ENCODE measurements at places on chromosomes 1 and 21.

DNA sequence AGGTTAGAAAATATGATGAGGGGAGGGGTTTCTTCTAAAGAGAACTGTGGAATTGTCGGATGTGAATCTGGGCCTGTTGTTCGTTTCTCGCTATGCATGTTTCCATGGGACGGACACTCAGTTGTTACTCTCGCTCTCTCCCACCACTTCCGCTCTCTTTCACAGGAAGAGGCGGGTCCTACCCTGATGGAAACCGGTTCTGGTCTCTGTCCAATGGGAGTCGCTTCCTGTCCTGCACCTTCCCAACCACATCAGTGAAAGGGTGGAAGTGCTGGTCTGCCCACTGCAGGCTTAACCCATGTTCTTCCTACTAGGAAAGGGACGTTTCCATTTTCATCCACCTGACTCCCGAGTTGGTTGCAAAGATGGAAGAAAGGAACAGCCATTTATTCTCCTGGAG, 119.4 kb downstream of the KCNJ15 start:
- no peak for DNase-seq

GRCh38 chr1:153547560-153548551, 1.2 kb downstream of the S100A3 start:
- no peak for DNase-seq

DNA sequence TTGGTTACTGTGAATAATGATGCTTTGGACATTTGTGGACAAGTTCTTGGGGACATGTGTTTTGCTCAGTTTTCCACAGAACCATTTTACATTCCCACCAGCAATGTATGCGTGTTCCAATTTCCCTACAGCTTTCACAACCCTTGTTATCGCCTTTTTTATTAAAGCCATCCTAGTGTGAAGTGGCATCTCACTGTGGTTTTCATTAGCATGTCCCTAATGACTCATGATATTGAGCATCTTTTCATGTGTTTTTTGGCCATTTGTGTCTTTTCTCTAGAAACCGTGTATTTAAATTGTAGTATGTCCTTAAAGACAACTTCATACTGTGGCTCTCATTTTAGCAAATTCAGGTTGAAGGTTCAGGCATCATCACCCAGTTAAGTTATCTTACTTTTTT, 132.1 kb downstream of the TGFBR3 start:
- DNase-seq: no peak

GRCh38 chr1:234707641-234708040, 97.7 kb upstream of the IRF2BP2 start:
- no peak for DNase-seq

DNA sequence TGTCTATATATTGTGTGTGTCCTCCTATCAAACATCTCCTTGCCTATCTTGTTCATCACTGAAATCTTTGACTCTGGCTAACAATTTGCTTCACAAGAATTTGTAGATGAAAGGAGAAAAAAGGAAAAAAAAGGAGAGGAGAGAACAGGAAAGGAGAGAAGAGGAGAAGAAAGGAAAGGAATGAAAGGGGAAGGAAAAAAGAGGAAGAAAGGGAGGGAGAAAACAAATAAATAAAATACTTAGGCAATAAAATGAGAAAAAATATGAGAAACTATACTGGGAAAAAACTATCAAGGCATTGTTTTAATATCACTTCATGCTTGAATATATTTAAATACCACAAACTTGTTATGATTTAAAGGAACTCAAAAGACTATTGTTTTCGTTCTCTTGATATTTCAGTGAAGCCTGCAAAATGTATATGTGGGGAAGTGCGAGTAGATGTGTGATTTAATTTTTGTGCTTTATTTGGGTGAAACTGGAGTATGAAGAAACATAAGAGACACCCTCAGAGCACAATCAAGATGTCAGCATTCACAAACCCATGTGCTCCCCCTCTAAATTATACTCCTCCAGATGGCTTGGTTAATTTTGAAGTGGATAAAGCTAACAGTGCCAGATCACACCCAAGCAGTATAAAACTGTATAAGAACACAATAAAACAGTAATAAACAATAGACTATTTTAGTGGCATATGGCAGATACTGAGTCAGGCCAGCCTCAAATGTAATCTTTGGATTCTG, 205.7 kb upstream of the SAMSN1 start:
- DNase-seq: no peak

DNA sequence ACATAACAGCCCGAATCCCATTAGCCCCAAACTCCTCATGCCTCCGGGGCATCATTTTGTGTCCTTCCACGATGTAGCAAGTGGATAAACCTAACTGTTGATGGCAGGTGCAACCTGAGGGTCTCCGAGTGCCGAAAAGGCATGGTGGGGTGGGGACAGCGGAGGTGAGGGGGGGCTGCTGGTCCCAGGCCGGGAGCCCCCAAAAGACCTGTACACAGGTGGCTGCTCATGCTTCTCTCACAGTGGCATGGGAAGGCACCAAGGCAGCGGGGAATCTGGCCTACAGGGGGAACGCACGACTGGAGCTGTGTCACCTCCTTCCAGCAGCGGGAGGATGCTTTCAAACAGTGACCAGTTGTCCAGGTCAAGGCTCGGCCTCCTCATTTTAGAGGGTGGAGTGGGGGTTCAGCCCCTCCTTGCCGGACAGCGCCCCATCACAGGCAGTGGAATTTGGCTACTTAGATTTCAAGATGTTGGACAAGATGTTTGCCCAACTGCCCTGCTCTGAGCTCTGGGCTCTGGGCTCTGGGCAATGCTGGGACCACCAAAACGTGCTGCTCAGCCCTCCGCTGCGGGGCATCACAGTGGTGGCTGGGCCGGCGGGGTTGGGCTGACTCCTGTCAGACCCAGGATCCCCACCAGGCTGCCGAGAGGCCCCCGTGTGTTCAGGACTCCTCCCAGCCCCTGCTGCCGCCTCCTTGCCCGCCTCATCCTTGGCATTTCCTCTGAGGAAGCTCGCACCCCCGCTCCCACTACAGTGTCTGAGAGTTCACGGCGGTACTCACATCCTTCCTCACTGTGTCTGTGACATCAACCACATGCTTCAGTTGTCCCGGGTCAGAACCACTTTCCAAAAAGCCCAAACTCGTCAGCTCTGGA, 7.6 kb downstream of the DNMT3L start:
- no peak for DNase-seq

DNA sequence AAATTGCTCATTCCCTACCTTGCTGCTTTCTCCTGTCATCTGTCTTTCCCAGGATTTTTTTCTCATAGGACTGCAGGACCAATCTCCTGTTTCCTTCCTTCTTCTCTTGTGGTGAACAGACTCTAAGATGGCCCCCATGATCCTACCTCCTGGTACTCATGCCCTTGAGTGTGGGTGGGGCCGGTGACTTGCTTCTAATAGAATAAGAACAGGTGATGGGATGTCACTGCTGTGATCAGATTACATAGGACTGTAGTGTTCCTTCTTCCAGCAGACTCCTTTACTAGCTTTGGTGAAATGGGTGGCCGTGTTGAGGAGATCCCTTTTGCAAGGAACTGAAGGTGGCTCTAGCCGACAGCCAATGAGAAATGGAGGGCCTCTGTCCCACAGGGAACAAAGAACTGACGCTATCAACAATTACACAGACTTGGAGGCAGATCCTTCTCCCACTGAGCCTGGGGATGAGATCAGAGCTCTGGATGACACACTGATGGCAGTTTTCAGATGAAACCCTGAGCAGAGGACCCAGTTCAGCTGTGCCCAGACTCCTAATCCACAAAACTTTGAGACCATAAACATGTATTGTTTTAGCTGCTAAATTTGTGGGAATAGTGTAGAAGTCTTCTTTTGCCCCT, 7.5 kb downstream of the GSTM3 start:
- no peak for DNase-seq

- no peak for DNase-seq
Observed at GRCh38 chr21:46621457-46622182, 13.9 kb upstream of the PRMT2 start.
